ENCODE measurements at places on chromosomes 16 and 17.

GRCh38 chr17:77086433-77087010, 54.2 kb upstream of the SEC14L1 start:
- DNase-seq, result peak; percentile 76

GRCh38 chr17:49359990-49360795, 1.9 kb downstream of the ZNF652 start:
- DNase-seq, result no peak

GRCh38 chr16:19655242-19655777, 62.7 kb downstream of the KNOP1 start:
- DNase-seq, result peak; percentile 67

DNA sequence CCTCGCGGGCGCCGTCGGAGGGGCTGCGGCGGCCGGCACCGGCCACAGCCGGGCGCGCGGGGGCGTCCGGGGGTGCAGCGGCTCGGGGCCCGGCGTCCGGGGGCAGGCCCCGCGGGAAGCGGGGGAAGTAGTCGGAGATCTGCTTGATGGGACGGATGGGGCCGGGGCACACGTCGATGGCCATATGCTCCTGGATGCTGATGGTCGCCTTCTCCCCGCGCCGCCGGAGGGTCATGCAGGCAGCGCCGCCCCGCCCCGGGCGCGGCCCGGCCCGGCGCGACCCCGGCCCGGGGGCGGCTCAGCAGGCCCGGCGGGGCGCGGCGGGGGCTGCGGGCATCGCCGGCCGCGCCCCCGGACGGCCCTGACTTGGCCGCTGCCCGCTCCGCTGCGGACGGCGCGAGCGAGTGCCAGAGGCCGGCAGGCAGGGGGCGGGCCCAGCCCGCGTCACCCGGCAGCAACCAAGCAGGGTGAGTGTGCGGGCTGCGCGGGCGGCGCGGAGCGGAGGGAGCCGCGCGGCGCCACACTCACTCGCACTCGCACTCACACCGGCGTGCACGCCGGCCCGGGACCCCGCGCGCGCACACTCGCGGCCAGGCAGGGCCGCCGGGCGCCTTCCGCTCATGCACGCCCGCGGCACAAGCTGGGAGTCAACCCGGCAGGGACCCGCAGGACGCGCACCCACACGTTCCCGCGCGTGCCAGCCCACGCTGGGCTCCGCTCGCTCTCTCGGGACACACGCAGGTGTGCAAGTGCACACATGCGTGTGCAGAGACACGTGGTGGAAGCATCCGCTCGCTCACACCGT, at the start of gene DOC2B:
Gene DOC2B, minus strand, starts transcription at position 406 of the 805 bp plus-strand sequence. Its CDS starts 171 bp downstream, at position 235.
- DNase-seq, result no peak

DNA sequence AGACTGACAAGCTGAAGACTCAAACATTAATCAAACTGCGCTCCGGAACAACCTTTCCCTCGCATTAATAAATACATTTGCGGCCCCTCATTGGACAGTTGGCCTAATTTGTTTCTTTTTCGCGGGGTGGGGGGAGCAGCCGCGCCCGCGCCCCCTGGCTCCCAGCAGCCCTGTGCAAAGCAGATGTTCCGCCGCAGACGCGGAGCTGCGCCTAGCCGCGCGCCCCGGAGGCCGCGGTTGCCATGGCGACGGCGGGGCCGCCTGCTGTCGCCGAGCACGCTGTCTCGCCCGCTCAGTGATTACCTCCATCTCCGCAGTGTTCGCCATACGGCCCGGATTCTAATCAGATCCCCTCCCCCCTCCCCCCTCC, 25.5 kb downstream of the COPZ2 start:
- DNase-seq, result peak; percentile 97

DNA sequence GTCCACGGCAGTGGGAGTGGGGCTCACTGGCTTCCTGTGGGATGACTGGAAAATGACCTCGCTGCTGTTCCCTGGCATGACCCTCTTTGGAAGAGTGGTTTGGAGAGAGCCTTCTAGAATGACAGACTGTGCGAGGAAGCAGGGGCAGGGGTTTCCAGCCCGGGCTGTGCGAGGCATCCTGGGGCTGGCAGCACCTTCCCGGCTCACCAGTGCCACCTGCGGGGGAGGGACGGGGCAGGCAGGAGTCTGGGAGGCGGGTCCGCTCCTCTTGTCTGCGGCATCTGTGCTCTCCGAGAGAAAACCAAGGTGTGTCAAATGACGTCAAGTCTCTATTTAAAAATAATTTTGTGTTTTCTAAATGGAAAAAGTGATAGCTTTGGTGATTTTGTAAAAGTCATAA, 7.8 kb upstream of the RNF213 start:
- peak; percentile 84 for DNase-seq

- DNase-seq, result no peak
These were observed 20.9 kb upstream of the TIMP2 start for GRCh38 chr17:78946131-78946530.

DNA sequence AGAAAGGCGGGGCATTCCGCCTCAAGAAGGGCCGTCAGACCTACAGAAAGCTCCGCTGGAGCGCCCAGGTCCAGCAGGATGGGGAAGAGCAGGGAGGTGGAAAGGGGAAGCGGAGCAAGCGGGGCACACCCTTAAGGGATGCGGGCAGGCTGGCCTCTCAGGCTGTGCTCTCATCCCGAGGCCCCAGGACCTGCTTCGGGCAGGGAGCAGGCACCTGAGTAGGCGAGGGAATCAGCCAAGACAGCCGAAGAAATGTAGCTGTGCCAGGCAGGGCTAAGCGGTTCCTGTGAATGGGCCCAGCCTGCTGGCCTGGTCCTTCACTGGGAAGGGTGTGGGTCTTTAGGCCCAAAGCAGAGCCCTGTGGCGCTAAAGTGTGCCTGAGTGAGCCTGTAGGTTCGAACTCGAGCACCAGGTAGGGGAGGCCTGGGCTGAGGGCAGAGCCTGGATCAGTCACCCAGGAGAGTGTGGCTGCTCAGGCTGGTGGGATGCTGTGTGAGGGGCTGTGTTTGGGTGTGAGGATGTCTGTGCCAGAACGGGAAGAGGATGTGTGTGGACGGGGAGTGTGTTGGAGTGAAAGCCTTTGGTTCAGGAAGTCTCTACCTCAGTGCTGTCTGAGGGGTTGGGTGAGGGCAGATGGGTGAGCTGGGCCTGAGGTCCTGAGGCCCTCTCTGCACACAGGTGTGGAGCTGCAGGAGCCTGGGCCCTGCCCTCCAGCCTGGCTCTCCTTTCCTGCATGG, 3.3 kb downstream of the TBX4 start:
- no peak for DNase-seq

- no peak for DNase-seq
These were observed 13.9 kb upstream of the HELZ start for GRCh38 chr17:67258821-67259468.

DNA sequence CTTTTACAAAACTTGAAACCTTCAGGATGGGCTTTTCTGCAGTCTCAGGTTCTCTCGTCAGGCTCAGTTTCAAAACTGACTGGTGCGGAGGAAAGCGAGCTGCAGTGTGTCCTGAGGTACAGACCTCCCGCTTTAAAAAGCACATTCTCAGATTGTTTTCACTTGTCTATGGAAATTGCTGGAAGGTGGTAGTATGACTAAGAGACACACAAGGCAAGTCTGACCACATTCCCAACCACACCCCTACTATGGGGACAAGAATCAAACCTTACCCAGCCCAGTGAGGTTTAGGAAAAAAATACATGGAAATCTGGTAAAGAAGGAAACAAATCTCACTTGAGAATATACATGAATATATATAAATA, 18.2 kb downstream of the SRP68 start:
- DNase-seq, result no peak

GRCh38 chr16:86065711-86066110, 166.7 kb downstream of the IRF8 start:
- no peak for DNase-seq

DNA sequence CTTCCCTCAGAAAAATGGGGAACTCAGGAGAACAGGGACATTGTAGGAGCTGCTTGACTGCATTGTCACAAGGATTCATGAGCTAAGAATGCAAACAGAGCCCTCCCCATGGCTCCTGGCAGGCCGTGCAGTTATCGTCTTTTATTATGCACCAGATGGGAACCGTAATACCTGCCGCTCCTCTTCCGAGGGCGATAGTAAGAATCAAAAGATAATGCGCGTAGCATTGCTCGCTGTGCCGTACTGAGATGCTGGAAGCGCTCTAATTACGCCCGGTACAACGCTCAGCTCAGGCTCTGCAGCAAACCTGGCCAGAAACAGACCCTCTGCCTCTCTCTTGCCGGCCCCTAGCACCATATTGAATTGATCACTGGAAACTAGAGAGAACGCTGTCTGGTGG, 87.1 kb upstream of the PLCG2 start:
- no peak for DNase-seq

- no peak for DNase-seq
These were observed 653 bp upstream of the VAC14 start for GRCh38 chr16:70801611-70802010.

DNA sequence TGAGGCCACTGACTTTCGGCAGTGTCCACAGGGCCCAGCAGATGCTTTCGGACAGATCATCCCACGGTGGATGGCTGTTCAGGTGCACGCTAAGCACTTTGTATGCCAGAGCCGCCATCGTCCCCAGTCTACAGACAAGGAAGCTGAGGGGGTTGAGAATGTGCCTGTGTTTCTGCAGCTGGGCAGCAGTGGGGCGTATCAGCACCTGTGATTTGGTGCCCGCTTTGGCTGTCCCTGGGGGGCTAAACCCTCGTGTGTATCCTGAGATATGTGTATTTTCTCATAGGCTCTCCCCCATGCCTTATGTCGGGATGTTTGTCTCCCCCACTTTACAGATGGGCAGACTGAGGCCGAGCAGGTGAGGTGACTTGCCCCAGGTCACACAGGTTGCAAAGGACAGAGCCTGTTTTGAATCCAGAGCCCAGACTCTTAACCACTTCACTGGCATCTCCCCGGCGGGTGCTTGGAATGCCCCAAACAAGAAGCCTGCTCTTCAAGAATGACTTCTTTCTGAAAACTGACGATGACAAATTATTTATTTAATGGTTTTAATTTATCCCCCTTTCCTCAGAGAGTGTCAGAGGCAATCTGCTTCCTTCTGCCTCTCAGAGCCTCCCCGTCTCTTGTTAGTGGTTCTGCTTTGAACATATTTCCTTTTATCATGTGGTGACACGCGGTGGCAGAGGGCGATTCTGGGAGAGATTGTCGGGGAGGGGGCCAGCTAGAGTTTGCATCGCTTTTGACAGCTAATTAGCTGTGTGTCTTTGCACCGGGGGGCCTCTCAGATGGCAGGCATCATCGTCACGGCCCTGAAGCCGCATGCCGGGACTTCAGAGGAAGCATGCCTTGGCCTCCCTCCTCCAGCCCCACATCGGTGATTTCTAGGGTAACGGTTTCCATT, 149.6 kb upstream of the CIBAR2 start:
- DNase-seq, result no peak

- no peak for DNase-seq
These were observed 71.5 kb downstream of the RGS9 start for GRCh38 chr17:65208717-65209116.

GRCh38 chr16:54718376-54718775, 212.3 kb upstream of the IRX5 start:
- no peak for DNase-seq

GRCh38 chr17:58092797-58093385, 9.7 kb downstream of the DYNLL2 start:
- DNase-seq, result no peak

- DNase-seq, result no peak
These were observed 308.7 kb upstream of the N4BP1 start for GRCh38 chr16:48918520-48919258.

- peak; percentile 47 for DNase-seq
These were observed 95.7 kb downstream of the ABCC6 start for GRCh38 chr16:16127469-16128116.

GRCh38 chr16:15516609-15517008, 82.2 kb downstream of the BMERB1 start:
- no peak for DNase-seq

DNA sequence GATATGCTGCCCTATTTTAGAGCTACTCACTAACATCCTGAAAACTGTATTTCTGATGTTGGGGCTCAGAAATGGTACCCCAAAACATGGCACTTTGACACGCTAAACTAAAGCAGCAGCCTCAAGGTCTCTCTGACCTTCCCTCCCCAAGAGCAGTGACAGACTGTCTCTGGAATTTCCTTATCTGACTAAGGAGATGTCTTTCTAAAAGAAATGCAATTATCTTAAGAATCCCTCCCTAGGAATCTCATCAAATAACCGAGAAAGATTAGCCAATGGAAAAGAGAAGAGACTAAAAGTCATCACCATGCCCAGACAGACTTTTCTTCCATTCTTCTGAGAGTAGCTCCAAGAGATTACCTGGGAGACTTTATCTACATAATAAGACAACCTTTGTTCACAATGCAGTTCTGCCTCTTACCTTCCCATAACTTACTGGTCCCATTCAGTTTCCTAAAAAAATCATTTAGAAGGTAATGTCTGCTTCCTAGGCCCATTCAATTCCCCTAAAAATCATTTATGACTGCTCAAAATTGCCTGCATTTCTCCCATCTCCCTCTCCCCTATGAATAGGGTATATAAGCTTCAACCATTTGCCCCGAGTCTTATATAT, 123.9 kb downstream of the CPPED1 start:
- no peak for DNase-seq

DNA sequence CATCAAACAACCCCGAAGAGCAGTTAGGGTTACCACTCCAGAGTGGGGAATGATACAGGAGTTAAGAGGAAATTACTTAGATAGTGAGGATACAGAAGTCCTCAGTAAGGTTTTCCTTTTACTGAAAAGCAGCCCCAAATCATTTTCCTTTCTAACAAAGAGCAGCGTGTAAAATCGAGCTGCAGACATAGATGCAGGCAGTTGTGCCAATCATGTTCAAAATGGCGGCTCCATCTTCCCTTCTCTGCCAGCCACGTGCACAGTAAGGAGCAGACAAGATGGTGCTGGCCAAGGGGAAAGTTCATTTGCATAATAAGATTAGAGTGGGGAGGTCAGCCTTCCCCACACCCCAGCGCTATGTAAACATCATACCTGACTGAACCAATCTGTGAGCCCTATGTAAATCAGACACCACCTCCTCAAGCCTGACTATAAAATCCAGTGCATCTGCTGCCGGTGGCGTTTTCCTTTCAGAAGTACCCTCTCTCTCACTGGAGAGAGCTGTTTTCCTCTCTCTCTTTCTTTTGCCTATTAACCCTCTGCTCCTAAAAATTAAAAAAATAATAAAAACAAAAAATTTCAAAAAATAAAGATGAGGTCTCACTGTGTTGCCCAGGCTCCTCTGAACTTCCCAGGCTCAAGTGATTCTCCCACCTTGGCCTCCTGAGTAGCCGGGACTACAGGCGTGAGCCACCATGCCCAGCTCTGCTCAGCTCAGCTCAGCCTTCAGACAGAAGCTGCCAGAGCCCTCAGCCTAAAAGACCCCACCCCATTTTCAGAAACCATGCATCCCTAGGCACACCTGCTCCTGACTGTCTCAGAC, 2.6 kb upstream of the SRL start:
- DNase-seq, result no peak
